ENCODE measurements at places on chromosomes 5 and 9.

GRCh38 chr9:20624201-20625002 is 2.1 kb upstream of the MLLT3 start:
- DNase-seq, result peak; percentile 59

- DNase-seq, result peak; percentile 6
These were observed 896 bp downstream of the EBF1 start for GRCh38 chr5:159098603-159099436.

GRCh38 chr5:25707093-25707492 is 1062.3 kb upstream of the CDH10 start:
- no peak for DNase-seq

GRCh38 chr5:4804691-4805360 is 335.3 kb upstream of the ADAMTS16 start:
- DNase-seq, result no peak

DNA sequence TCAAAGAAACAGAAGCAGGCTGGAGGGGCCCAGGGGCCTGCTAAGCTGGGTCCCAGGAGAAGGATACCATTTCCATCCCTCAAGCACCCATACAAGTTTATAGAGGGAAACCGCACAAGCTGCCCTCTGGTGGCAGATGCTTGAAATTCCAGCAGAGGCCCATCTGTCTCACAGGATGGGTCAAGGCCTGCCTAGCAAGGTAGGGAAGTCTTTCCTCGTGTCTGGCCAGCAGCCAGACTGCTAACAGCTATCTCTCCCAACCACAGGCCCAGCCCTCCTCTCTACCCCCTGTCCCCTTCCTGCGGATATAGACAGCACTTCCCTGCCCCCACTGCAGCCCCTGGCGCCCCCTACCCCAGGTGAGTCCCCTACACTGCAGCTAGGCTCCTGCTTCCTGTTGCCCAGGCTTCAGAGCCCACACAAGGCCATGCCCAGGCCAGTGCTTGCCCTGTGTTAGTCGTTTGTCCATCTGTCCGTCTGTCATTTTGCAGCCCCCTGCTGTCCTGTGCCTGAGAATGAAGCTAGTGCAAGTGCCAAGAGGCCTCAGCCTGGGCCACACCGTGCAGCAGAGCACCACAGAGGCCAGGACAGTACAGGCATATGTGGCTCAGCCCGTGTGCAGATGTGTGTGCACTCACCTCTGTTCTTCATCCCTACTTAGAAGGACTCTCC is 26.2 kb downstream of the TCF7 start:
- peak; percentile 10 for DNase-seq

GRCh38 chr9:1154739-1155138 is 104.6 kb downstream of the DMRT2 start:
- DNase-seq, result no peak

- no peak for DNase-seq
These were observed 98.3 kb downstream of the UGCG start for GRCh38 chr9:111994831-111995458.

DNA sequence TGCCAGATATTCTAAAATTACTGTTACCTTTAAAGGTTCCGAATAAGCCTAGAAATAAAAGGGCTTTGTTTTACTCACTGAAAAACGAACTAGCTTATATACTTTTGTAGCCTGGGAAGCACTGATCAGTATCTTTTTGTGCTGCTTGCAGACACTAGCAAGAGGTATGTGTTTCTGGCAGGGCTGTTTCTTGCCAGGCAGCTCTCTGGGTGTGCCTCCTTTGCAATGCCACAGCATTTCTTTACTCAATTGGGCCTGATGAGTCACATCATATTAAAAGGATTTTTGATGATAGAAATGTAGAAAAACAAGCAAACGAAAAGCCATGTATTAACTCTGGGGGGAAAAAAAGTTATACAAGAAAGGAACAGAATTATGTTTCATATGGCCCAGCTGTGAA is 35.6 kb downstream of the CD180 start:
- no peak for DNase-seq

DNA sequence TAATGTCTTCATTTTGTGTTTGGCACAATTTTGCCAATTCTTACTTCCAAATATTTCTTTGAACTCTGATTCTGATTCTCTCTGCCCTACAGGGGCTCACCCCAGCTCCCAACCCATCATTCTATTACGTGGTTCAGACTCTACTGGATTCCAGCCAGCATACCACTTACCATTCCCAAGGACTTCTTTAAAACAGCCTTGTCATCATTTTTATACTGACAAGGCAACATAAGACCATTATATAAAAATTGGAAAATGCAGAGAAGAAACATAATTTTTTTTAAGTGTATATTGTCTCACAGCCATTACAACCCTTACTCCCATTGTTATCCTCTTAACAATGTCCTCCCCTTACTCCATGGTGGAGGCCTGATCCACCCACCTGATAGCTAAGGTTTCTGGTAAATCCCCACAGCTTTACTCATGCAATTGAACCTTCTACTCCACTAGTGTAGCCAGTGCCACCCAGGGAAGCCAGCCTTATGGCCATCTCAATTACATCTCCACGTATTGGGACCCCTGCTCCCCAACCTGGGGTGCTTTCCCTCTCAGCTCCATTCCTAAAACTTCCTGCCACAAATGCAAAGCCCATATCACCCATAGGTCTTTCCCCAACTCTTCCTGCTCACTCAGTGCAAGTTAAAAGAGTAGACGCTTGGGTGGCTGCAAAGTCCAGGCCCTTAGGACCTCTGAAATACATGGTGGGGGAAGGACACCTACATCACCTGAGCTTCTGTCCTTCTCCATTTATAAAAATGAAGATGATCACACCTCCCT is 19.1 kb downstream of the UGT3A2 start:
- DNase-seq, result no peak

DNA sequence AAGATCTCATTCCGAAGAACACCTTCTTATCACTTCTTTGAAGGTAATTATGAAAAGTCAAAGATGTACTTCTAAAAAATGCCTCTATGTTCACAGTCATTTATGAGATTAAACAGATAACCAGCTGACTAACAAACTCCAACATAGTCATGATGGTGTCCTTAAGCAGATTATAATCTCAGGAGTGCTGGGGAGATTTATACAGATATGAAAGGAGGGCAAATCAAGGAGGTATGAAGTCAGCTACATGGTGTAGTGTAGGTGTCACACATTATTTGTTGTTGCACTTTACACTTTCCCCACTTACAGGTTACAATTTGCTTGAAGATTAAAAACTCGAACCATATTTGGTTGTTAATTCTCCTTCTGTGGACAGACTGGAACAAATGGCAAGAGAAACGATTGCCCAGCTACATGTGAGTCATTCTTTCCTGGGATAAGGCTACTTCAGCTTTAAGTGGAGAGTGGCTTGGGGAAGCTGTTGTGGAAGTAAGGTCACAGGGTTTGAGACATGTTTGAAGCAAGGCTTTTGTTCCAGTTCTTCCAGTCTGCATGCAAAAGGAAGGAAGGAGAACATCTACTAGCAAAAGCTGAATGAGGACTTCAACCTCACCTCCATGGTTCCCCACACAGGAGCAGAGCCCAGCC is 320.1 kb downstream of the ADGRV1 start:
- DNase-seq, result no peak

DNA sequence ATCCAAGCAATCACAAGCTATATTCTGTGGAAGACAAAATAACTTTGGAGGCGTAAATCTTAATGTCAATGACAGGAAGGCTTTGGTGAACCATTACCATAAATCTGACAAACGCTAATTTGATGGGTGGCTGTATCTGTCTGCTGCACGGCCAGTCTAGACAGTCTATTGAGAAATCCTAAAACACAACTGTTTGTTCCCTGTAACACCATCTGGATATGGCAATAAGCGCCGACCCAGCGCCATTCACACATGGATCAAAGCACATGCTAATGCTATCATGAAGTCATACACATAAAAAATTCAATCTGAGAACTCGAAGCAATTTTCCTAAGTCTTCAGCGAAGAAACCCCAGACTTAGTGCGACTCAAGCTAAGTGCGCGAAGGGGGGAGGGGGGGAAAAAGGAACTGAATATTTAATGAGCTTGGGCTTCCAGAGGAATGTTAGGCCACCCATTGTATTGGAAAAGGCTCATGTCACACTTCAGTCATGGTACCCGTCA is 95.1 kb downstream of the ARL15 start:
- no peak for DNase-seq

GRCh38 chr9:96327694-96328352 is 25.8 kb upstream of the HSD17B3 start:
- DNase-seq, result peak; percentile 6

DNA sequence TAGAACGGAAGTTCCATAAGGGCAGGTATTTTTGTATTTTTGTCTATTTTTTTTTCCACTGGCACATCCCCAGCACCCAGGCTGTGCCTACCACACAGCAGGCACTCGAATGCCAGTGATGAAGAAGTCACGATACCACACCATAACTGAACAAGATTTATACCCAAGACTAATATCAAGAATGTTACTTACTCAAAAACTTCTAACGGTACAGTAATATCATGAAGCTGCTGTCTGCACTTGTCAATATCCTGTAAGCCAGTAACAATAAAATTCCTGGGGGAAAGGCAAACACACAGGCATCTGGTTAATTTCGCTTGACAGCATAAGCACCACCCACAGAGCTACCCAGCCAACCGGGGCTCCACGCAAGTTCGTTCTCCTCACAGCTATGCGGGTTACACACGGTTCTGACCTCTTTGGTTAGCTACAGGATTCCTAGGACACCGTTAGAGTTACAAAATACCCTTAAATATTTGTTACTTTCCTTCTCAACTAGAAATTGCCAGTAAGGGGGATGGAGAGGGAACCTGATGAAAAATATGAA is 1.3 kb downstream of the MED10 start:
- no peak for DNase-seq

DNA sequence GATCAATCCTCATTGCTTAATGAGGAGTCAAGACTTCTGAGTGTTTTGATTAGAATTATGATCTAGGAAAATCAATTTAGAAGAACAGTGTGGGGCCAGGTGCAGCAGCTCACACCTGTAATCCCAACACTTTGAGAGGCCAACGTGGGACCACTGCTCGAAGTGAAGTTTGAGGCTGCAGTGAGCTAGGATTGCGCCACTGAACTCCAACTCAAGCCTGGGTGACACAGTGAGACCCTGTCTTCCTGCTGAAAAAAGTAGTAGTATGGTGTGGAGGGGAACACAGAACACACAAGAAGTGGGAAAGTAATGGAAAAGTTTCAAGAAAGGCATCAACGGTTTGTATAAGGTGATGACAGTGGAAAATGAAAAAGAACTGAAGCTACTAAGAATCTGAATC is 9.1 kb downstream of the FNIP1 start:
- no peak for DNase-seq

GRCh38 chr9:134212809-134213507 is 48.6 kb upstream of the RNU6ATAC start:
- no peak for DNase-seq

GRCh38 chr9:123834889-123835562 is 94.9 kb downstream of the DENND1A start:
- DNase-seq, result peak; percentile 20

DNA sequence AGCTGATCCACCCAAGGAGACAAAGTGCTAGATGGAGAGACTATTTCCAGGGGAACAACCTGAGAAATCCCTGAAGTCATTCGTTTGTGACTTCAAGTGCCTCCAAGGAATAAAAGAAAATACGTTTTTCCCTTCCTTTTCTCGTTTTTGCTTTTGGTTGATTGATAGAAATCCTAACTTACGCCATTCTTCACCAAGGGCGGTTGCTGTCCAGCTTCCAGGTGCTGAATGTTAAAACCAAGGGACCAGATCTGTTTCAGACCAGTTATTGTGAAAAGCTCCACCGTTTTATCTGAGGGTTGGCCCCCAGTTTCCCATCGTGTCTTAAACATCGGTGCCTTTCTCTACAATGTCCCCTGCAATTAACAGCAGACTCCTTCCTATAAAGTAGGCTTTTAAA is 600.7 kb upstream of the SGCD start:
- no peak for DNase-seq

DNA sequence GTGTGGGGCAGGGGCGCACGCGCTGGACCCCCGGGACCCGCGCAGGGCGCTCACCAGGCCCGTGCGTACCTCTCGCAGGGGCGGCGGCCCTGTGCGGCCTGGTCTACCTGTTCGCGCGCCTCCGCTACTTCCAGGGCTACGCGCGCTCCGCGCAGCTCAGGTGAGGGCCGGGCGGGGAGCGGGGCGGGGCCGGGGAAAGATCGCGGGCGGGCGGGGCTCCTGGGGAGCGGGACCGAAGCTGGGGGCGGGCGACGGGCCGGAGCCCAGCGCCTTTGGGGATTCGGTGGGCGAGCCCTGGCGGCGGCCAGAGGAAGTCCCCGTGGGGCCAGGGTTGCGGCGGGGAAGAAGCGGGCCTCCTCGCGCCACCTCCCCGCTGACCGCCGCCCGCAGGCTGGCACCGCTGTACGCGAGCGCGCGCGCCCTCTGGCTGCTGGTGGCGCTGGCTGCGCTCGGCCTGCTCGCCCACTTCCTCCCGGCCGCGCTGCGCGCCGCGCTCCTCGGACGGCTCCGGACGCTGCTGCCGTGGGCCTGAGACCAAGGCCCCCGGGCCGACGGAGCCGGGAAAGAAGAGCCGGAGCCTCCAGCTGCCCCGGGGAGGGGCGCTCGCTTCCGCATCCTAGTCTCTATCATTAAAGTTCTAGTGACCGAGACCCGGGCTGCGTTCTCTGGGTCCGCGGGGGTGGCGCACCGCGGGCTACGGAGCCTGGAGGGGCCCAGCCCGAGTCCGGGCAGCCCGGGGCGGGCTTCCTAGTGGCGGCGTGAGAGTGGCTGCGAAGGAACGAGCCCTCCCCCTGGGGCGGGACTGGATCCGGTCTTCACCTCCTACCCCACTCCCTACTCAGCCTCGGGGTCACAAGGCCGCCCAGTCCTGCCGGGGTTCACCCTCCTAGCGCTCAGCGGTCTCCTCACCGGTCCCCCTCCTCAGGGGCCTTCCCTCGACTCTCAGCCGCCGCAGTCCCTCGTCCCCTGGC is 2.4 kb downstream of the LTC4S start:
- DNase-seq, result peak; percentile 47

DNA sequence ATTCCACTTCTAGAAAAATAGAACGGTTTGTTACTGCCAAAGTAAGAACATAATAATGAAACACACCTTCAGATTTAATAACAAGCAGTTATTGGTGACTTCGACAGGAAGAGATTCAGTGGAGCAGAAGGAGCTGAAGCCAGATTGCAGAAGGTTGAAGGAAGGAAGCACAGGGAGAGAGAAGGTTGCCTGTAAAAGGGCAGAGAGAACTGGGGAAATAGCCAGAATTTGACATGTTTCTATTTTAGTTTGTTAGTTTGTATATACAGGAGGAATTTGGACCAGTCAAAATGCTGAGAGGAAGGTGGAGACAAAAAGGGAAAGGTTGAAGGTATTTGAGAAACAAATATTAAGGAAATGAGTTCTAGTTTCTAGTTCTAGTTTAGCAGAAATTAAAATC is 269.2 kb upstream of the ELAVL2 start:
- no peak for DNase-seq

DNA sequence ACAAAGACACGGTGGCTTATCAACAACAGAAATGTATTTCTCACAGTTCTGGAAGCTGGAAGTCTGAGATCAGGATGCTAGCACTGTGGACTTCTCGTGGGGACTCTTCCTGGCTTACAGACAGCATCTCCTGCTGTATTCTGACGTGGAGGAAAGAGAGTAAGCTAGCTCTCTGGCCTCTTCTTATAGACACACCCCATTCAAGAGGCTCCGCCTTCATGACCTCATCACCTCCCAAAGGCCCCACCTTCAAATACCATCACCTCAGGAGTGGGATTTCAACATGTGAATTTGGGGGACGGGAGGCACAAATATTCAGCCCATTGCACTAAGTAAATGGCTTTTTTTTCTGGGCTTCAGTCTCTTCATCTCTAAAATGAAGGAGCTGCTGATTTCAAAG is 27.6 kb downstream of the KCNMB1 start:
- no peak for DNase-seq

- no peak for DNase-seq
These were observed 51.2 kb downstream of the MRPS27 start for GRCh38 chr5:72268753-72269410.
